Activated CD4-positive, alpha-beta T cell treated with anti-CD3 and anti-CD28 coated beads for 24 hours (primary cell): ENCODE measurements at places on chromosomes 16 and 17.

- no peak for DNase-seq
Measured at GRCh38 chr16:54431041-54431996, 144.7 kb upstream of the IRX3 start.

DNA sequence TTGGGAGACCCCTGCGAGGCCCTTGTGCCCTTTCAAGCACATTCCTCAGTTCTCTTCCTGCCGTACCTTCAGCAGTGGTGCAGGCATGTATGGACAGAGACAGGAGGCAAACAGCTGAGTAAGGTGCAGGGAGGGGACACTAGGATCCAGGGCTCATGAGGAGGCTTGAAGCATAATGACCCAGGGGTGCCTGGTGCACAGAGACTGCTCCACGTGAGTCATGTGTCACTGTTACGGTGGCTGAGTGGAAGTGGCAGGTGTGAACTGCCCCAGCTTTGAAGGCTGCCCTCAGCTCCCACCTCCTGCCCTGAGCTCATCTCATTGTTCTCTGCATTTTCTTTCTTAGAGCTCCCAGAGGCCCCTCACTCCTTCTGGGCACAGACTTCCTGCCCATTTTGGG, 124.8 kb downstream of the NTN1 start:
- no peak for DNase-seq

DNA sequence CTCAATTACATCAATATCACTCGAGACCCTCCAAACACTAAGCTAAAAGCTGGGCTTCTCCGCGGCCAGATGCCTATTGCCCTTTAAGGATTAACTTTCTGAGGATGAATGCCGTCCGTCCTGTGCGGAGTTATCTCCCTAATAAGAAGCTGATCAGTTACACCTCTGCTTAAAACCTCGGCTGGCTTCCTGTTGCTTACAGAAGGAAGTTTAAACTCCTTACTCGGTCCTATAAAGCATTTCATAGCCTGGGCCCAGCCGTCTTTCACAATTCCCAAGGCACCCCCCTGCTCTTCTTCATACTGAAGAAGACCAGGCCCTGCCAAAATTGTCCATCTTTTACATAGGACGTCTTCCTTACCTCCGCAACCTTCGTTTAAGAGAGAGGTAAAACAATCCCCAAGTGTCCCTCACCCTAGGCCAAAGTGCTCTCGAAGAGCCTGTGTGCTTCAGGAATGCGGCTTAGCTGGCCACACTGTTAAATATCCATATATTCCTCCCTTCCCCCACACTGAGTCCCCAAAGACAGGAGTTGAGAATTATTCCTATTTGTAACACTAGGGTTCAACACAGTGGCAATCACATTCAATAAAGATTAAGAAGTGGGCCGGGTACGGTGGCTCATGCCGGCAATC, 112.6 kb upstream of the IRX5 start:
- DNase-seq, result no peak

DNA sequence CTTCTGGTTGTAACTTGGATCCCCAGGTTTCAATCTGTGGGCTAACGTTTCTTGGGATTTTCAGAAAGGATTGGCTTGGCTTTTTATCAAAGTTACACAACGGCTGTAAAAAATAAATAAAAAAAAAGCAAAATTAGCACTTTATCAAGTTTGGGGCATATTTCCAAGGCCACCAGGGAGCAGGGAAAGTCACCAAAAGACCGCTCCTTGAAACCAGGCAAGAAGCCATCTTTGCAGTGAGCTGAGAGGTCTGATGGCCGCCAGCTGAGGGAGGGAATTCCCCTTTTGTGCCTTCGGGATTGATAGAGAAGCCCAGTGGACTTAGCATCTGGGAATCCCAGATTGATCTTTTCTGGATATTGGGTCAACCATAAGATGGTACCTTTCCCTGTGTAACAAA, 192.2 kb downstream of the WWOX start:
- DNase-seq, result no peak

DNA sequence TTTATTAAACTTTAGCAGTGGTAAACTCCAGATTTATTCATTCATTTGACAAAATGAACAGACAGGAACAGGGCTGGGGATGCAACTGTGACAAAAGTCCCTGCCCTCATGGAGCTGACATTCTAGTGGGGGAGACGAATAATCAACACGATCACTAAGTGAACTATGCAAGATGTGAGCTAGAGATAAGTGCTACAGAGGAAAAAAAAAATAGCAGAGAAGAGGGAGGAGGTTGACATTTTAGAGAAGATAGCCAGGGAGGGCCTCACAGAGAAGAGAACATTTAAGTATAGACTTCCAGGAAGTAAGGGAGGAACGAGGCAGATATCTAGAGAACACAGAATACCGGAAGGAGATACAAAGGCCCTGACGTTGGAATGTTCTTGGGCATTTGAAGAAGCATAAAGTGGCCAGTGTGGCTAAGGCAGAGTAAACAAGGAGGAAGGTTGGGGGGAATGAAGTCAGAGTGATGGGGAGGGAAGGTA, 17.9 kb upstream of the AP1G1 start:
- DNase-seq, result no peak

- DNase-seq, result no peak
Measured at GRCh38 chr16:26599785-26600104, 467.0 kb upstream of the C16orf82 start.

DNA sequence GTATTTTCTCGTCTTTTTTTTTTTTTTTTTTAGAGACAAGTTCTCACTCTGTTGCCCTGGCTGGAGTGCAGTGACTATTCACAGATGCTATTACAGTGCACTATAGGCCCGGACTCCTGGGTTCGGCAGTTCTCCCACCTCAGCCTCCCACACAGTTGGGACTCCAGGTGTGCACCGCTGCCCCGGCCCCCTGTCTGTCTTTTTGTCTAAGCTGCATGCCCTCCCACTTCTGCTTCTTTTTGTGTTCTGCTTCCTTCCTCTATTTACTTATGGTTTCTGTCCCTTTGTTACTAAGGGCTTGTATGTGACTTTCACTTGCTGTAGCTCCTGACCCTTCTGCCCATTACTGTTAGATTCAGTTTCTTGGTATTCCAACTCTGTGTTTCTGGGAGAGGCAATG, 20.5 kb downstream of the SLC7A6 start:
- DNase-seq, result no peak

DNA sequence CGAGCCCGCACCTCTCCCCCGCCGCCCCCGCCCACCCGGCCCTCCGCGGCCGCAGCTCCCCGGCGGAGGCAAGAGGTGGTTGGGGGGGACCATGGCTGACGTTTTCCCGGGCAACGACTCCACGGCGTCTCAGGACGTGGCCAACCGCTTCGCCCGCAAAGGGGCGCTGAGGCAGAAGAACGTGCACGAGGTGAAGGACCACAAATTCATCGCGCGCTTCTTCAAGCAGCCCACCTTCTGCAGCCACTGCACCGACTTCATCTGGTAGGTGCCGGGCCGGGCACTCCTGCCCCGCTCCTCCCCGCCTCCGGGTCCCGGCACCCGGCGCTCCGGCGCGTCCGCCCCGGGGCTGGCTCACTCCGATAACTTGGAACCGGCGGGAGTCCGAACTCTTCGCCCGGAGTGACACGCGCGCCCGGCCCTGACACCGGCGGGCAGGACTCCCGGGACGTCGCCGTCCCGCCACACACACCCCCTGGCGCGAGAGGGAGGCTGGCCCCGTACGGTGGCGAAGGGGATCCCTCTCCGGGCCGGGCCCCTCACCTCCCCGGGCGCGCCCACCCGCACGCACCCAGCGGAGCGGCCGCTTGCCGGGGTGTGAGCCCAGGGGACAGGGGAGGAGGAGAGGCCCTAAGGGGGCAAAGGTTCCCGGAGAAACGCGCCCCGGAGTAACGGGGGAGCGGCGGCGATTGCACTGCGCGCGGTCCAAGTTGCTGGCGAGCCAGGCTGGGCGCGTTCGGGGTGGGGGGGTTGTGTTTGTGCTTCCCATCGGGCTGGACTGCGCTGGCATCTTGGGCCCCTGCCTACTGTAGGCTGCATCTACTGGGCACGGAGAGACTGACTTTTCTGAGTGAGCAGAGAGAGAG, 581 bp downstream of the PRKCA start:
- peak; percentile 7 for DNase-seq

DNA sequence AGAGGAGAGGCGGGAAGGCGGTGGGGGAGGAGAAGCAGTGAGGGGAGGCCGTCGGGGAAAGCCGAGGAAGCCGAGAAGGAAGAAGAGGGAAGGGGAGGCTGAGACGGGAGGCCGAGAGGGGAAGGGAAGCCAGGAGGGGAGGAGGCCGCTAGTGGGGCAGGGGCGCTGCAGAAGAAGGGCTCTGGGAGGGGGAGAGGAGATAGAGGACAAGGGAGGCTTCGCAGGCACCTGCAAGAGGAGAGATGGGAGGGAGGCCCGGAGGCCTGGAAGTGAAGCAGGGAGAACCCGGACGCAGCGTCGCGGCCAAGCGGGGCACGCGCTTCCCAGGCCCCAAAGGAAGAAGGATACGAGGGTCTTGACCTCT, 2.3 kb downstream of the C17orf58 start:
- no peak for DNase-seq

DNA sequence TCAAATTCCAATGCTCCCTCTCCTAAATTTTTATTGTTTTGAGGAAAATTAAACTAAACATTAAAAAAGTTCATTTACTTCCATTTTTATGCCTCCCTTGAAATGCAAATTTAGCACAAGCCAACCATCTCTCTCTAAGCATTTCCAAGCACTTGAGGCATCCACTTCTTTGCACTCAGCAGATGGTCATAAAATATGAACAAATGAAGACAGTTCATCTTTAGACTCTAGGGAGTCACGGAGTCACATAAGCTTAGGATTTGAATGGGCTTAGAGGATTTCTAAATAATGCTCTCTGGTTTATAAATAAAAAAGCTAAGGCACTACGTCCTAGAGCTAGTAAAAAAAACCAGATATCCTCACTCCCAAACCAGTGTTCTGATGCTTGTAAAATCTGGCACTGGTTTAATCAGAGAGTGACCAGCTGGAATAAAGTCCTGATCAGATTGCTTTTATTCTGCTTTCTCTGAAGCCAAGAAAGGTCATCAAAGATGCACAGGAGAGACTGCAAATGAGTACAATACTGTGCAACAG, 204.2 kb downstream of the CA10 start:
- DNase-seq, result no peak

DNA sequence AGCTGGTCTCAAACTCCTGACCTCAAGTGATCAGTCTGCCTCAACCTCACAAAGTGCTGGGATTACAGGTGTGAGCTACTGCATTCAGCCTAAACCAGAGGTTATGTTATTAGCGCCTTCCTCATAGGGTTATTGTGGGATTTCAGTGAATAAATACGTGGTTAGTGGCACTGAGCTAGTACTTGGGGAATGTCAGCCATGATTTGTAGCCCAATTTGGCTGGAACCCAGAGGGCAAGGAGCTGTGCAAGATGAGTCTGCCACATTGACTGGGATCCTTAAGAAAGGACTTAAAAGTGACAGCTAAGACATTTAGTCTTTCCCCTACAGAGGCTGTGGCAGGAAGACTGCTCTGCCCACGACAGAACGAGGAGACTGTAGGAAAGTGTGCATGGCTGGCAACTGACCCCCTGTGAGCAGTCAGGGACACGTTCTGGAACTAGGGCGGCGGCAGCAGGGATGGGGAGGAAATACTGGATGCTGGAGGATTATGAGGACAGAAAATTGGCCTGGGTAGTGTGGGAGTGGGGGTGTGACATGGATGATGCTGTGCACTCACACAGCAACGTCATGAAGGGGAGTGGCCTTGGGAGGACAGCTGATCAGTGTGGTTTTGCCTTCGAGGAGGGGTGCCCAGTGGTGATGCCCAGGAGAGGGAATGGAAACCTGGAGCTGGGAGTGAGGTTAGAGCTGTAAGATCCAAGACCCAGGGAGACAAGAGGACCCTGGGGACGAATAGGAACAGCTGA, 14.6 kb downstream of the ATP5PD start:
- peak; percentile 39 for DNase-seq

DNA sequence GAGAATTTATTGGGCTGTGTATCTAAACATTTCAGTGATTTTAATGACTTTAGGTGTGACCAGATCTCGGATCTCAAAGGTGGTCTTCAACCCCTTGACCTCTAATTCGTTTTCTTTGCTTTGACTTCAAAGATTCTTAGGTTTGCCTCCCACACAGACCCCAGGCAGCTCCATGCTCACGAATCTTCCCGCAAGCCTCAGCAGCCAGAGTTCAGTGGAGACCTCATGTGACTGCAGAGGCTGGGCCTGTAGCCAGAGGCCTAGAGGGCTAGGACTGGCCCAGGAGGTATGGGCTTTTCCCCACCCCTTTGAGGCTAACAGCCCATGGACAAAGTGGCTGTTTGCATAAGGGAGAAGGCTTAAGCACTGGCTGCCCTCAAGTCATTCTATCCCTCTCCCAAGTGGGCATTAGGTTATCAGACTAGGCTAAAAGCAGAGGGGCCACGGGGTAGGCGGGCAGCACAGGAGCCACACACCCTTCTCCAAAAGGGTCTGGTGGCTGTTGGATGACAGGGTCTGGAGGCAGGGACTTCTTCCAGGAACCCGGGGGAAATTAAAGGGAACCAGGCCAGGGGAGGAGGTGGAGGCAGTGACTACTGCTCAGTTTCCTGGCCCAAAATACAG, 3.0 kb downstream of the HIRIP3 start:
- DNase-seq, result no peak

GRCh38 chr16:15993946-15994665, 44.7 kb downstream of the ABCC1 start:
- DNase-seq, result no peak

GRCh38 chr16:12586701-12587100, 217.0 kb downstream of the CPPED1 start:
- no peak for DNase-seq

GRCh38 chr16:86292942-86293341, 217.4 kb upstream of the FOXF1 start:
- DNase-seq, result no peak

DNA sequence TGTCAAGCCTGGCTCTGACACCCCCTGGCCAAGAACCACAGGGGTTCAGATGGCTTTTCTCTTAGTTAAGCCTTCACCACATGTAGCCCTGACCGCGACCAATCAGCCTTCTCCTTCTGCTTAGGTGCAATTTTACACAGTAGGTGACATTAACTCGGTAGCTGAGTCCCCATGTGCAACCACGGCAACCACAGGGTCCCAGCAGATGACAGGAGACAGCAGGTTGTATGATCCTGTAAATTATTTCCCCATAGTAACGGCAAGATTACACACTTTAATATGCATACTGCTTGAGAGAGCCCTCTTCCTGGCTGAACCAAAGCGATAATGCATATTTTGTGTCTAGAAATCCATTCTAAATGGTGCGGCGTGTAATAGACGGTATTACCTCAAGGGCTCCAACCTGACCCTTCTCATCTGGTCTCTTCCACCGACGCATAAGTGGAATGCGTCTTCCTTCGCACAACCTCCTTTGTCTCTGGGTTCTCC, 458.7 kb upstream of the ZFHX3 start:
- no peak for DNase-seq

DNA sequence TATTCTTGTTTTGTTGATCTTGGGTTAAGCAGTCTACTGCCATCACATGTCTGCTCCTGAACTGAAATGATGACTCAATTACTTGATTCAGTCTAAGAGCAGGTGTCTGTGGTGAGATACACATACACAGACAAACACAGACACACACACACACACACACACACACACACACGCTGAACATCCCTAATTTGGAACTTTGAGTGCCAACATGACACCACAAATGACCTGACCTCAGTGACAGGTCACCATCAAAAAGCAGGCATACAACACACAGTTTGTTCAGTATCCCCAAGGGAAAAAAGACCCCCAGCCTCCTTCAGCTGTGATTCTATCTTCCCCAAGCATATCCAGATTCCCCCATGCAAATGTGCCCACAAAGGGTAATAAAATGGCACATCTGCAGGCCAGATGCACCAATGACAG, 130.1 kb upstream of the TMEM97 start:
- DNase-seq, result no peak

GRCh38 chr17:20187049-20187448, 177.9 kb downstream of the SPECC1 start:
- no peak for DNase-seq

- no peak for DNase-seq
Measured at GRCh38 chr17:2551493-2551892, 39.8 kb upstream of the METTL16 start.
